Left ventricle myocardium inferior (tissue), 1 donor: ENCODE measurements at places on chromosomes 7 and 10. TPM values are rescaled to one million over a fixed set of nuclear protein-coding genes. Genes with fewer than 3 reads are reported as not detected.
A peak's percentile ranks its signal among the peaks of the same experiment; 100 is the strongest.

- H3K36me3 ChIP-seq = no peaks in the 10 kb centered on the region
- H3K4me1 ChIP-seq = peaks cover 6% of the 10 kb centered on the region
- no peaks in the 10 kb centered on the region for H3K27me3 ChIP-seq
Measured at GRCh38 chr7:84924353-84924752, 262.5 kb downstream of the SEMA3D start.

DNA sequence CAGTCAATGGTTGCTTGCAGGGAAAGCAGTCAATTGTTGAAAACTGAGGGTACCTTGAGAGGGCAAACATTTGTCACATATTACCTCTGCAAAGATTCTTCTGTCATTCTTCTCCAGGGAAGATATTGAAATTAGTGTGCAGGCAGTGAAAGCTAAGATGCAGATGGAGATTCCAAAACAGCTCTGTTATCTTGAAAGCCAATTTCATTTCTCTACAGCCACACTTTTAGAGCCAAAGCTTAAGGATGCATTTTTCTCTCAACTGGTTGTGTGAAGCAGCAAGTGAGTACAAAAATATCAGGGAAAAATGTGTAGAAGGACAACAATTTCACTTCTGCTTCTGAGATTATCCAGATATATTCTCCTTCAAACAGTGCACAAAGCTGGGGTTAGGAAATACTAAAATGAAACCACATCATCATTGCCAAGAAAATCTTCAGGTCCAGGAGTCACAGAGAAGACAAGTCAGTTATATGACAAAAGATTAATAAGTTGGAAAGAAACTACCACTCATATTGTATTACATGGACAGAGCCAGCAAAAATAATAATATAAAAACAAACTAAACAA lies 16.3 kb downstream of the SGMS1 start:
- no peak overlapping the region for H3K4me3 ChIP-seq
- peak overlapping the region; percentile 46 for H3K27ac ChIP-seq
- no peak for DNase-seq
- peaks cover 80% of the 10 kb centered on the region for H3K4me1 ChIP-seq

GRCh38 chr10:48257407-48257961 lies 17.0 kb downstream of the FRMPD2 start:
- no peaks in the 10 kb centered on the region for H3K36me3 ChIP-seq
- no peak overlapping the region for H3K4me3 ChIP-seq
- H3K27me3 ChIP-seq = no peaks in the 10 kb centered on the region

DNA sequence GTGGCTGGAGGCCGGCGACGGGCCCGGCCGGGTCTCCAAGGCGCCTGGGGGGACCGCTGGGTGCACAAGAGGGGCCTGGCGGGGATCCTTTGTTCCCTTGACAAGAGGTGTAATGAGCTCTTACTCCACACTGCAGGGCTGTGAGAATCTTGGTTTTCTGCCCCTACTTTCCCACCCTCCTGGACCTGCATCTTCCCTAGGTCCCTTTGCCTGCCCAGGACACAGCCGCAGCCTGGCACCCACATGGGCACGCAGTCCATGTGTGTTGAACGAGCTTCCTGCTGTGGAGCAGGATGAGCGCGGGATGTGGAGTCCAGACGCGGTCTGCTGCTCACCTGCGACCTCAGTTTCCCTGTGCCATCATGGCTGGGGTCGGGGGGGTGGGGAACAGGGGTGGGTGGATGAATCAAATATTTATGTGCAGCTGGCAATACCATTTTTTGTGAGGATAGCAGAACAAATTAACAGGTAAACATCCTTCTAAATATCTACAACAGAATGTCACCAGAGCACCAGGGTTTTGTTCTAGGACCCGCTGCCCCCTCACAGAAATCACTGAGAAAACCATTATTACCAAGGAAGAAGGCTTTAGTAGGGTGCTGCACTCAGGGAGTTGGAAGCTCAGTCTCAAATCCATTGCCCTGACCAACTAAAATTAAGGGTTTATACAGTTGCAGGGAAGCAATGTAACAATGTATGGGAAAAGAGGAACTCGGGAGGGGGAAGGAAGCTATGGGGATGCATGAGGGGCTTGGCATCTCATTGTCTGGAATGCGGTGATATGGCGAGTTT lies 474 bp upstream of the NSMCE4A start:
- DNase-seq = no peak
- peak overlapping the region; percentile 90 for H3K4me3 ChIP-seq
- H3K27ac ChIP-seq = peak overlapping the region; percentile 98
- H3K27me3 ChIP-seq = no peaks in the 10 kb centered on the region
- H3K36me3 ChIP-seq = peaks cover 11% of the 10 kb centered on the region

The SPDYE6 gene
- not detected for total RNA-seq

DNA sequence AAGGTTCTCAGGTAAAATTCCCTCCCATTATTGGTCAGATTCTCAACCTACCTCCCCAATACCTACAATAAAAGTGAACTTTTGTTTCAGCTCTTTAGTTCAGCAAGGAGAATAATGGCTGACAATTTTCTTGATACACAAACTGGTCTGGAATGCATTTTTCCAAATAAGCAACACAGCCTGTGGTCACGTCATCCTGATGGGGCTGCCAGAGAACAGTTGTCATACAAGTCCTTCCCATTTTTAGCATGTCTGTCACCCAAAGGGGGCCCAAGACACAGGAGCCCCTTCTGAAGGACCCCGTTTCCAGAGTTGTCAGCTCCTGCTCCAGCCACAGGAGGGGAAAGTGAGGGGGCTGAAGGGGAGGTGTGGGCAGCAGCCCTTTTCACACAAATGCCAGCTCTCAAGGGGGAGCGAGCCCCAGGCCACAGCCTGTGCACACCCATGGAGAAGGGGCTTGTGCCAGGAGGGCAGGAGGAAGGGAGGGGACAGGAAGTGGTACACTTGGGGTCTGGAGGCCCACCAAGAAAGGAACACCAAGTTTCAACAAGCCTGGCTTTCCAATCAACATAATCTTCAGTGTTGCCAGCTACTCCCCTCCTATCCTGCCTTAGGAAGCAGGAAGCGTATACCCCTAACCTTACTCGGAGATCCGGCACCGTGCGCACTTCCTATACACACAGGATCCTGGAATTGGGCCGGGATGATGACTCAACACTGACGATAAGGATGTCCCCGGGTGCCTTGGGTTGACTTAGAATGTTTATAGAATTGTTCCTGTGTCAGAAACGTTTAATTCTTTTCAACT lies 43.4 kb upstream of the PDLIM1 start:
- DNase-seq = peak; percentile 75
- peaks cover 99% of the 10 kb centered on the region for H3K4me1 ChIP-seq
- peak overlapping the region; percentile 27 for H3K4me3 ChIP-seq
- H3K36me3 ChIP-seq = peaks cover 60% of the 10 kb centered on the region
- H3K27me3 ChIP-seq = no peaks in the 10 kb centered on the region
- peak overlapping the region; percentile 88 for H3K27ac ChIP-seq

- H3K36me3 ChIP-seq = no peaks in the 10 kb centered on the region
- H3K4me3 ChIP-seq = no peak overlapping the region
- H3K4me1 ChIP-seq = no peaks in the 10 kb centered on the region
Measured at GRCh38 chr7:147188467-147188866, 1071.9 kb downstream of the CNTNAP2 start.

- H3K27me3 ChIP-seq = no peaks in the 10 kb centered on the region
- no peak overlapping the region for H3K4me3 ChIP-seq
- no peak for DNase-seq
Measured at GRCh38 chr10:48501787-48502771, 102.8 kb downstream of the ARHGAP22 start.

DNA sequence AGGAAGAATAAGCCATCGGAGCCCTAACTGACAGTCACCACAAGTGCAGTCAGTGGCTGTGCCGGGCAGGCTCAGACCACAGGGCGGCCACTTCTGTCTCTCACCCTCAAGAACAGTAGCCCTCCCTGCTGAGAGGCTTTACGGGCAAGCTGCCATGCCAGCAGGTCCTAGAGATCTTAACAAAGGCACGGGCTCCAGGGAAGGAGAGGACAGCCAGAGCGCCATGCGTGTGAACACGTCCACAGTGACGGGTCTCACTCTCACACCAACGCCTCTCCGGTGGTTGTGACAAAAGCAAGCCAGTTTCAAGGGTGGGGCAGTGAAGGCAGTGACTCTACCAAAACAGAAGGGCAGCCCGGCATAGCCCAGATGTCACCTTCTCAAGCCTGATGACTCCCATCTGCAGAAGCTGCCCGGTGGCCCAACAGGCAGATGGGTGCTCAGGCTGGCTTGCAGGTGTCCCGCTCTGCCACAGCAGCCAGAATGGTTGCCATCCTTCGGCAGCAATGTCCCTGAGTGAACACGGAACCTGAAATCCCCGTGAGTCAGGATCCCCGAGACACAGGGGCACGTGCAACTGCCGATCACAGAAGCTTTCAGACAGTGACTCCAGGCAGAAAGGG lies 102.0 kb downstream of the FAM53B start:
- no peak overlapping the region for H3K4me3 ChIP-seq
- no peaks in the 10 kb centered on the region for H3K27me3 ChIP-seq
- H3K4me1 ChIP-seq = peaks cover 100% of the 10 kb centered on the region
- H3K27ac ChIP-seq = peak overlapping the region; percentile 86
- no peaks in the 10 kb centered on the region for H3K36me3 ChIP-seq

DNA sequence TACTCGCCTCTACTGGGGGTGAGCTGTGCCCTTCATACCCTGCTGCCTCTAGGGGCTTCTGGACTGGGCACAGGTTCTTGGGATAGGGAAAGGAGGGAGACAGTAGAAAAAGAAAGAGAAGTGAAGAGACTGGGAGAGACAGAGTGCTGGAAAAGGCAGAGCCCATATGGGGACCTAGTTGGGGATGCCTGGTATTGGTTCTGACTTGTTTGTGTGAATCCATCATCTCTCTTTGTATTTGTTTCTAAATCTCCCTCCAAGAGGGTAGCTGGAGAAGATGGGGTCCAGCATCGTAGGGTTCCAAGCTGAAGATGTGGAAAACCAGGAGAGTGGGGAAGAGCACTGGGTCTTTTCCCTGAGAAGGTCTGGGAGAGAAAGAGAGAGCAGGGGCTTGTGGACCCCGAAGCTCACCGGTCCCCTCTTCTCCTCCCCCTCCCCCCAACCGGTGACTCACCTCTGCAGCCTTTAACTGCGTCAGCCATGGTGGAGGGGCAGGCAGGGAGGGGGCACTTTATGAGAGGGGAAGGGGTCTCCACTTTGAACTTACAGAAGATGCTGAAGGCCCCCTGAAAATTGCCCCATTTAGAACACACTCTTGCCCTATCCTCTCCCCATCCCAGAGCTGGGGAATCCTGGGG lies 3.2 kb upstream of the VGF start:
- H3K4me1 ChIP-seq = peaks cover 53% of the 10 kb centered on the region
- H3K4me3 ChIP-seq = no peak overlapping the region
- H3K27ac ChIP-seq = no peak overlapping the region
- peaks cover 100% of the 10 kb centered on the region for H3K27me3 ChIP-seq
- H3K36me3 ChIP-seq = no peaks in the 10 kb centered on the region

- peak overlapping the region; percentile 61 for H3K4me3 ChIP-seq
- H3K4me1 ChIP-seq = peaks cover 38% of the 10 kb centered on the region
- H3K27me3 ChIP-seq = no peaks in the 10 kb centered on the region
- H3K27ac ChIP-seq = peak overlapping the region; percentile 87
- H3K36me3 ChIP-seq = no peaks in the 10 kb centered on the region
Measured at GRCh38 chr10:110765513-110766319, 106.0 kb upstream of the PDCD4 start.

DNA sequence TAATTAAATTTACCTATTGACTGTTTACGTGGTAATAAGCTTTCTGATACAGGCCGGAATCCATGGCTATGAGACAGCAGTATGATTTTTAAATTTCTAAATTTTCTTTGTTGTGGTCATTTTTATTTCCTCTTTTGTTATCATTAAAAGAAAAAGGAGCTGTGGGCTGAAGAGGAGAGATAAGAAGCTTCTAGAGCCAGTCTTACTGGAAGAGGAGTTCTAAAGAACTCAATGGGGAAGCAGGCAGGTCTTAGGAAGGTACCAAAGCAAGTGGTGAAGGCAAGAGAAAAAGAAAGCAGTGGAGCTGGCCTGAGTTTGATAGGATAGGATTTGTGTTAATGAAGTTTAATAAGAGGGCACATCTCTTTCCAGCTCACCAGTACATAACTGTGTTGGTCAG lies 1187.8 kb downstream of the CNTNAP2 start:
- H3K4me1 ChIP-seq = no peaks in the 10 kb centered on the region
- no peaks in the 10 kb centered on the region for H3K36me3 ChIP-seq
- no peak overlapping the region for H3K4me3 ChIP-seq
- no peak for DNase-seq

DNA sequence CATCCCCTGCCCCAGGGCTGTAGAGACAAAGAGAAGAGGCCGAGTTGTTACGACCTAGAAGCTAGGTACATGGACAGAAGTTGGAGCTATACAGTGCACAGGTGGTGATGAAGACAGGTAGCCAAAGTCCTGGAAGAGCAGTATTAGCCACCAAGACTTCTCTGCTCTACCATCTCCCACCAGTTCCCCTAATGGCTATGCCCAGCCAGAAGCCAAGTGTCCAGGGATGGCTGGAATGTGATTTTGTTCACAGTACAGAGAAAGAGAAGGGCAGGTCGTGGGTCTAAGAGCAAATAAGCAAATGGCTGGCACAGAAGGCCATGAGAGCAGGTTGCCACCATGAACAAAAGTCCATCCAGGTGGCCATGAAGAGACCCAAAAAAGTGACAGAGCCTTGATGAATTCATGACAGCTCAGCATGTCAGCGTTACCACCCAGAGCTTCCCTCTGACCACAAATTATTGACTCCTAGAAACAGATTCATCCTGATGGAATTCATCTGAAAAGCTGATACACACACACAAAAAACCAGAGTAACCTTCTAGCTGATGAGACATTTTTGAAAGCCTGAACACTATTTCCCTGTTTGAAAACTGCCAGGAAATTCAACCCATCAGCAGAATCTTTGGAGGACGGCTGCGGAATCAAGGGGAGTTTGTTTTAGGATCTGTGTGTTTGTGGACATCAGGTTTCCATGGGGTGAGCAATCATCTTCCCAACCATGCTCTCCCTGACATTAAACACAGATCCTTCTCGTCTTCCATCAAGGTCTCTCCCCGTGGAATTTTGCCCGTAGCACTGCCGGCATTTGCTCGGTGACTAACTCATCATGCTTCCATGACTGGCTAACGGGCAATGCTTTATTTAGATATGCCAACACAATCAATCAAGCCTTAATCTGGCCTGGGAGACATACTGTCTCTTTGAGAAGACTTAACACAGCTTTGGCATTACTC lies 906.7 kb upstream of the AUTS2 start:
- H3K27me3 ChIP-seq = peaks cover 31% of the 10 kb centered on the region
- no peaks in the 10 kb centered on the region for H3K36me3 ChIP-seq

DNA sequence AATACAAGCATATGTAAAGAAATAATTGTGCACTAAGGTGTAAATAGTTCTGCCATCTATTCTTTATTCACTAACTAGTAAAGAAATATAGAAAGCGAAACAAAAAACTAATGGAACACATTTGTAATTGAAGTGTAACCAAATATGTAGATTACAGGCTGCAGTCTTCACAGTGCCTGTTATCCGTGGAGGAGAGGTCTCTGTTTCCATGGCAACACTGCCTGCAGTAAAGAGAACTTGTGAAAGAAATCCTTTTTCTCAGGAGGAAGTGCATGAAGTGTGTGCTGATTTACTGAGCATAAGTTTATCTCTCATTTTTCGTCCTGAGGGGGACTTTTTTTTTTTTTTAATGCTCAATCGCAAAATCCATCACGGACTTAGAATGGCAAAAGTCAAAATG lies 102.5 kb downstream of the APBB1IP start:
- H3K4me1 ChIP-seq = no peaks in the 10 kb centered on the region
- no peaks in the 10 kb centered on the region for H3K36me3 ChIP-seq
- no peak for DNase-seq
- H3K27ac ChIP-seq = no peak overlapping the region
